ENCODE measurements at places on chromosomes 5 and 9. TPM values are rescaled to one million over a fixed set of nuclear protein-coding genes. Genes with fewer than 3 reads are reported as not detected.

GRCh38 chr9:94014920-94015319 is 59.8 kb upstream of the BARX1 start:
- no peak for DNase-seq

DNA sequence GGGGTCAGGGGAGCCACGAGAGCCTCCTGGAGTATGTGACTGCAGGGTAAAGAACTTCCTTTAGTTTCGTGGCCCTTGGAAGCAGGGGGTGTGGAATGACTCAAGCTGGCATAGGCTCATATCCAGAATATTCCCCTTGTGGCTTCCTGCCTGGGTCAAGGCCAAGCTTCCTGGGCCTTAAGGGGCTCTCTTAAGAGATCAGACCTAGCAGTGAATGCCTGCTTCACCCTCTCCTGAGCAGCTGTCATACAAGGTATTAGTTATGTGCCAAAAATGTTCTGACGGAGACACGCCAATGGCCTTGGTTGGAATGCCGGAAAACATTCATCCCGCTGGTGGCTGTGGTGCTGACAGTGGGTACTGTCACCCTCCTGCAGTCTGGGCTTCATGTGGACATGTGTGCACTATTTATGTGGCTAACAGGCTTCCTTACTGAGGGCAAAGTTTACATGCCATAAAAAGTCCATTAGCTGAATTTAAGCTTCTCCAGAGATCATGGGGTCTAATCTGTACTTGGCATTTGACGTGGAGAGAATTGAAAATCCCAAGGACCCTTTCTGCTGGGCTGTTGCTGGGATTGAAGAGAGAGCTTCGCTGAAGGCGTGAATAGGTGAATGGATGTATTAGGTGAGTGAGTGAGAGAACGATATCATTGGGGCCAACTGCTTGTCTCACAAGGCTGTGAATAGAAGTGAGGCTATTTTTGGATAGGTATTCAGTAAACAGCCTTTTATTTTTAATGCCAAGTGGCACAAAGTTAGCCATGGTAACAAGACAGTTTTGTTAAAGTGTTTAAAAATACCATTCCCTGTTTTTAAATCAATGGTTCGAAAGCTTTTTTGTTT is 156.8 kb downstream of the MACROH2A1 start:
- DNase-seq = peak; percentile 58

DNA sequence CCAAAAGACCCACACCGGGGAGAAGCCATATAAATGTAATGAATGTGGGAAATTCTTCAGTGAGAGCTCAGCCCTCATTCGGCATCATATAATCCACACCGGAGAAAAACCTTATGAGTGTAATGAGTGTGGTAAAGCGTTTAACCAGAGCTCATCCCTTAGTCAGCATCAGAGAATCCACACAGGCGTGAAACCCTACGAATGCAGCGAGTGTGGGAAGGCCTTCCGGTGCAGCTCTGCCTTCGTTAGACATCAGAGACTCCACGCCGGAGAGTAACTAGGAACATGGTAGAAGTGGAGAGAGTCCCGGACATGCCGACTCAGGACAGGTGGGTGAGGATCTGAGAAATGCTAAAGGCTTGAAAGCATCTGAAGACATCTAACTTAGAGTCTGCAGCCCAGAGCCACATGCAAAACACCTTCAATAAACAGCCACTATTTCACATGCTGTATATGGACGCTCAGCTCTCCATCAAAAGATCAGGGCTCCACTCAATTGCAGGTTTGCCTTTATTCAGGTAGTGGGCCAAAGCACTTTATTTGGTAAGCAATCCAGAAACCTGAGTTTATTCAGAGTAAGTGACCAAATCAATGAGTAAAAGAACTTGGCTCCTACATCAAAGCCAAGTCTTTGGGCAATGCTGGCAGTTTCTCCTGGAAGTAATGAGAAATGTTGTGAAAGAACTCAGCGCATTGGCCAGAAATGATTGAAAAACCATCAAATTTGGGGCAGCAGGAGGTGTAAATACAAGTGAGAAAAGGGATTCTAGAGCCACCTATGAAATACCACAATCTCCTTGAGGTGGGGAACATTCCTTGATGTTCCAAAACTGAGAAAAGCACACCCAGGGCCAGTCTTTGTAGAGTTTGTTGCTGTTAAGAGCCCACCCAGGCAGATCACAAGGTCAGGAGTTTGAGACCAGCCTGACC is 6.0 kb downstream of the RPL12 start:
- no peak for DNase-seq

DNA sequence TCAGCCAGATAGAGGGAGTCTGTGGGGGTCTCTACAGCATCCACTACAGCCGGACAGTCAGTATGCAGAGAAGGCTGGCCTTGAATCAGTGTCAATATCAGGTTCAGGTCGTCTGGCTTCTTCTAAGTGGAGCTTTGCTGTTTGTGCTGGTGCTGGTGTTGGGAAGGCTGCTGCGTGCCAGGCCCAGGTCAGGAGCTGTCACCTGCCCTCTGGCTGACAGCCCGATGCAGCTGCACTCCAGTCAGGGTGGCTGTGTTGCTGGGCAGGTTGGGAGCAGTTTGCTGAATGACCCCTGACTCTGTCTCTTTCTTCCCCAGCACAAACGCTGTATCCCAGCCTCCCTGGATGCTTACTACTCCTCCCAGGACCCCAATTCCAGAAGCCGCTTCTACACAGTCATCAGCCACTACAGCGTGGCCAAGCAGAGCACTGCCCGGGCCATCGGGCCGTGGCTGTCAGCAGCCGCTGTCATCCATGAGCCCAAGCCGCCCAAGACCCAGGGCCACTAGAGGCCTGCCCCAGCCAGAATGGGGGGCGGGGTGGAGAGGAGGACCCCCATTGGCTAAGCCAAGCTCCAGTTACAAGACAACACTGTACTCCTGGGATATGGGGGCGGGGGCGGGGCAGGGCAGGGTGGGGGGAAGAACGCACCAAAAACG is 61.6 kb downstream of the NSG2 start:
- no peak for DNase-seq

DNA sequence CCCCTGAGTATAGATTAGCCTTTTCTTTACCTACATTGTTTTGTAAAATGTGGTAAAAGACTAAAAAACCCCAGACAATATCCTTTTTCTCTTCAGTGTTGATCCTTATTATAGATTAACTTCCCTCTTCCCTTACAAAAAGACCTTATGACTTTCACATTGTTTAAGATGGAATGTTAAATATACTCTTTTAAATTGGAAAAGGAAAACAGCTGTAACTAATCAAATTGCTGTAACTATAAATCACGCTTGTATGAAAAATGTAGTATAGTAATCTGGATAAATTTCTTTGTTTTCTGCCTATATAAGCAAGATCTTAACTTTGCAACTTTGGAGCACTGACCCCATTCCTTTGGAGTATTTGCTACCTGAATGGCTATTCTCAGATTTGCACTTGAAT is 383.1 kb downstream of the FAM170A start:
- no peak for DNase-seq

SCGB3A2 gene
- total RNA-seq = not detected

GRCh38 chr5:14238272-14238671 is 95.1 kb downstream of the TRIO start:
- DNase-seq = no peak

SLC6A19 gene
- not detected for total RNA-seq

DNA sequence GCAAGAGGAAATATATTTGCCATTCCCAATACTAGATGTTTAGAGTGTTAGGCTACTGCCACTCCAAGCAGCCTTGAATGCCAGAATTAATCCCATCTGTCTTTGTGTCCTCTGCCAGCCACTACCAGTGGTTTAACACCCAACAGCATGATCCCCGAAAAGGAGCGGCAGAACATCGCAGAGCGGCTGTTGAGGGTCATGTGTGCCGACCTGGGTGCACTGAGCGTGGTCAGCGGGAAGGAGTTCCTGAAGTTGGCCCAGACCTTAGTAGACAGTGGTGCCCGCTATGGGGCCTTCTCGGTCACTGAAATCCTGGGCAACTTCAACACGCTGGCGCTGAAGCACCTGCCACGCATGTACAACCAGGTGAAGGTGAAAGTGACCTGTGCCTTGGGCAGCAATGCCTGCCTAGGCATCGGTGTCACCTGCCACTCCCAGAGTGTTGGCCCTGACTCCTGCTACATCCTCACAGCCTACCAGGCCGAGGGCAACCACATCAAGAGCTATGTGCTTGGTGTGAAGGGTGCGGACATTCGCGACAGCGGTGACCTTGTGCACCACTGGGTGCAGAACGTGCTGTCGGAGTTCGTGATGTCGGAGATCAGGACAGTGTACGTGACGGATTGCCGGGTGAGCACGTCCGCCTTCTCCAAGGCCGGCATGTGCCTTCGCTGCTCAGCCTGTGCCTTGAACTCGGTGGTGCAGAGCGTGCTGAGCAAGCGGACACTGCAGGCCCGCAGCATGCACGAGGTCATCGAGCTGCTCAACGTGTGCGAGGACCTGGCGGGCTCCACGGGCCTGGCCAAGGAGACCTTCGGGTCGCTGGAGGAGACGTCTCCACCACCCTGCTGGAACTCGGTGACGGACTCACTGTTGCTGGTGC is 29.3 kb downstream of the AMBP start:
- no peak for DNase-seq

- no peak for DNase-seq
These were observed 376.7 kb upstream of the RORB start for GRCh38 chr9:74120470-74120869.

DNA sequence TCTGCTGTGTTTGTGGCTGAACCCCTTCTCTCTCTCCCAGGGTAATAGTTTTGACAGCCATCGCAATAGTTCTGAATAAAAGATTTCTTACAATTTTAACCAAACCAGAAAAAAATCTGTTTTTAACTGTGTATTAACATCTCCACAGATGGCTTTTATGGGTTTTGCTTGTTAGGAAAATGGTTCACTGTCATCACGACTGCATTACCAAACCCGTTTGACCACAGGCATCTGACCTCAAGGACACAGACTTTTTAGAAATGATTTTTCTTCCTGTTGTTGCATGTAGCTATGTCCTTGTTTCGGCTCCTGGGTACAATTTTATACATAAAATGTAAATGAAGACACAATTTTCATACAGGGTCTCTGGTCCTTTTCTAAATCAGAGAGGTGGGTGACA is 316.1 kb downstream of the IRX1 start:
- DNase-seq = no peak

DNA sequence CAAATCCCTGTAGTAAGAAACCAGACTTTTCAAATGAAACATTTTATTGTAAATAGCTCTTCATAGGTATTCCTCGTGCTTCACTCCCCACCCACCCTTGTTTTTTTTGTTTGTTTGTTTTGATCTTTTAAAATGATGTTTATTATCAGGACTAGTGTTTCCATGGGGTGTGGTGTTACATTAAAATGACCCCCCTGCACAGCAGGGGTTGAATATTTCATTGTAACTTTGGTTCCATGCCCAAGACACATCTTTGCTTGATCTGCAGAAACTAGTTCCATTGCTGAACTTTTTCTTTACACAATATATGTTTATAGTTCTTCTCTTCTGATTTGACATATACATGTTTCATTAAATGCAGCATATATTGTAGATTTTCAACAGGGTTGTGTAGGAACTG is 81.3 kb upstream of the DPYSL3 start:
- no peak for DNase-seq

DNA sequence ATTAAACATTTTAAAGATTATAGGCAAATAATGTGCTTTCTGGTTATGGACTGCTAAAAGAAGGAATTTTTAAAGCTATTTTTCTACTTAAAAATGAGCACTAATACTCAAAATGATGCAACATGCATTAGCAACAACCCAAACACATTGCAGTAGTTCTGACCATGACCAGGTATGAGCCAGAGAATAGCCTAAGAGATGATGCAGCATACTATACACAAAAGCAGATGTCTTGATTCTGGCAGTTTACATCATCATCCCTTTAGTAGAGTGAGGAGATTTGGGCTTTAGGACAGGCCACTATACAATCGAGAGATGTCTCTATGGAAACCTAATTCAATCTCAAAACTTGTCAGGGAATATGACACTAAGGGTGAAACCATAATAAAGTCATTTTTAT is 307.1 kb downstream of the PRR16 start:
- no peak for DNase-seq

- no peak for DNase-seq
These were observed 188.9 kb downstream of the TENT4A start for GRCh38 chr5:6902094-6902493.

DNA sequence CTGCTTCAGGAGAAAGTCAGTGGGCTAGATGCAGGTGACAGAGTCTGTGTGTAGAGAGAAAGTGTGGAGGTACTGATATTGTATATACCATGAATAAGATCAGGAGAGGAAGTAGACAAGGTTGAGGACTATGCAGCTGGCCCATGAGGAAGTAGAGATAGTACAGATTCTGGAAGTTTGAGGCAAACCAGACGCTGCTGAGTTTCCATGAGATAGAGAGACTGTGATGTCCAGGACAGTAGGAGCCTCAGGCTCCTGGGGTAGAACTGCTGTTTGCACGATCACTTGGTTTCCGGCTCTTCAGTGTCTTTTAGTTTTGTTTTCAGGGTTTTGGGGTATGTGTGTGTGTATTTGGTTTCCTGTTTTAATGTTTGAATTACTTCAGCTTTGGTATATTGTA is 13.6 kb downstream of the OTULINL start:
- DNase-seq = no peak

DNA sequence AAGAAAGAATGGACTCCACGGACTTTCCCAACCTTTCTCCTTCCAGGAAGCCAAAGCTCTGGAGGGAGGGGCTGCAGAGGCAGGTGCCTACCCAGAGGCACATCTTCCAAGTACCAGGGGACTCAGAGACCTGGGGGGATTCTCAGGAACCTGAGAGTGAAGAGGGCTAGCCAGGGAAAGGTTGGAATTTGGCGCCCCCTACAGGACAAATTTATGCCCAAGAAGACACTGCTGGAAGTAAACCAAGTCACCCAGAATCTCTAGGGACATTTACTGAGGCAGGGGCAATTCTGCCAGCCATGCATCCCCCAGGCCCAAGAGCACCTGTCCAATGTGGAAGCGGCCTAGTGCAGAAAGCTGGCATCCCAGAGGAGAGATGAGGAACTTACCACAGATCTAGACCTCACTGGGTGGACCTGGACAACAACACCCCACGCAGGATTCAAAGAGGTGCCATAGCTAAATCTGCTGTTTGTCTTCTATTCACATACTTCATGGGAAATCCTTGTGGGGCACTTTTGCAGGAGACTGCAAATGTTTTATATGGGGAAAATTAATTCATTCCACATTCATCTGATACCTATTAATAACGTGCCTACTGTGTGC is 25.9 kb upstream of the IDNK start:
- no peak for DNase-seq

GRCh38 chr5:170523142-170523551 is 19.3 kb downstream of the KCNIP1 start:
- DNase-seq = no peak

DNA sequence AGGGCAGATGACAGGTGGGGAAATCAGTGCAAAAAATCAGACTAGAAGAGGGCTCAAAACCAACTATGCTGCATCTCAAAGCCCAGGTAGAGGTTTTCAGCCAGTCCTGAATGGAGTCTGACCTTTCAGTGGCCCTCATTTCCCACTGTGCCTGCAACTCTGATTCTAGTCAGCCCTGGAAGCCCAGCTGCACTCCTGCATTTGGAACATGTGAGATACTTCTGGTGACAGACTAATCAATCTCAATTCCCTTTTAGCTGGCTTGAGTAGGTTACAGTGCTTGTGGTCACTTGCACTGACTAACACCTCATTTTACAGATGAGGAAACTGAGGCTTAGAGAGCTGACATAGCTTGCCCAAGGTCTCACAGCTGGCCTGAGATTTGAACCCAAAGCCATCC is 7.9 kb upstream of the ACSL6 start:
- DNase-seq = no peak
